ENCODE measurements at places on chromosomes 3 and 15.

DNA sequence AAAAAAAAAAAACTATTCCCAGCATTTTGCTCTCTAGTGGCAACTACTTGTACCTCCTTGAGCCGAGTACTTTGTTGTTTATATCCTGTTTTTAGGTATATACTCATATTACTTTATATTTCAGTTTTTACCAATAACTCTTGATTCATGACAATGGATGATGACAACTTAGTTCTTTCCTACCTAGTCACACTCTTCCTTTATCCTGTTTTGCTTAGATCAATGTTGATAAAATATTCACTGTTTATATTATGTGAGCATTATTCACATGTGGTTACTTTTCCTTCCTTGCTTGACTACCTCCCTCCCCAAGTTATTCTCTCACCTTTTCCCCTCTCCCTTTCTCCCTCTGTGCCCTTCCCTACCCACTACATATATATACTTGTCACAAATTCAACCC, 53.7 kb downstream of the NKIRAS1 start:
- no peak for DNase-seq

DNA sequence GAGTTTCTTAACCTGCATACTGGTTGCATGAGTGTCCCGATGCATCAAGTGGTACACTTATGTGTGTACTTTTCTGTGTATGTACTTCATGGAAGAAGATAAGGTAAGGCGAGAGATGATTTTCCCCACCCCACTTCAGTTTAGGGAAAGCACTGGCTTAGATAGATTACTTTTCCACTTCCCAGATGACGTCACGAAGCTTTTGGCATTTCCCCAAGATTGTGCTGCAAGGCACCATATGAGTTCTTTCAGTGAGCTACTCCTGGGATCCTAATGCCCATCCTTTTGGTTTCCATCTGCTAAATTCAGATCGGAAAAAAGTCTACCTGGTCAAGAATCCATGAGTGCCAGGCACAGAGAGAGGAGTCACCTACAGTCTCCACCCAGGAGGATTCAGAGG, 4.5 kb downstream of the IL17RB start:
- DNase-seq, result no peak

GRCh38 chr3:126848991-126849390, 133.9 kb upstream of the PLXNA1 start:
- DNase-seq, result no peak

GRCh38 chr3:40793730-40794129, 269.0 kb downstream of the ZNF621 start:
- DNase-seq, result no peak

GRCh38 chr15:66400351-66400774, 13.7 kb downstream of the MAP2K1 start:
- no peak for DNase-seq

DNA sequence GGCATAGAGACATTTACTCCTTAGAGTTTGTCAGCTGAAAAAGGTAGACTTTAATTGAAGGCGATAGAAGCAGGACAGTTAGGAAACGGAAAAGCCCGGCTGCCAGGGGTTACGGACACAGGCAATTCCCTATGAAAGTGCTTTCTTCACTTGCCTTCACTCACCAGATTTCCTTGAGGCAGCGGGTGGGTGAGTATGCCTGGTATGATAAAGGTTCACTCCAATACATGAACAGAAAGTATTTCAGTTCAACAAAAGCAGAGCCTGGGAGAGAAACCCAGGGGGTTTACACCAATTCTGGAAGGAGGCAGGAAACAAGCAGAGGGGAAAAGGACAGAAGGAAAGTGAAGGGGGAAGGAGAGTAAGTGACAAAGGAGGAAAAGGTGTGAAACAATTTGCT, 53.9 kb downstream of the QTRT2 start:
- no peak for DNase-seq

- no peak for DNase-seq
Observed at GRCh38 chr3:58350627-58351013, 17.9 kb downstream of the PXK start.

DNA sequence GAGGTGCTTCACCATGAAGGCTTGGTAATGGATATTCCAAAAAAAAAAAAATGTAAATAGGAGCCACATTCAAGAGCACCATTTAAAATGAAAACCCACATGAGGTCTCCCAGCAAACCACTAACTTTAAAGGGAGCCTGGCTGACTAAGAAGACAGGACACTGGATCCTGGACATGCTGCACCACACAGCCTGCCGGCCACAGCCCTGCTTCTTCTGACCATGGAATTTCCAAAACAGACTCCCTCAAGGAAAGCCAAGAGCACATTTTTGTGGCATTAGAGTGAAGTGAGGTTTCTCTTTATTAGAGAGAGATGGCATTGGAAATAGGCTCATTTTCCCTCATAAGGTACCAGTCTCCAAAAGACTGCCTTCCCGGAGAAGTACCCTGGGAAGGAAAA, 113.9 kb downstream of the RORA start:
- DNase-seq, result no peak

- DNase-seq, result no peak
Observed at GRCh38 chr15:77901921-77902750, 175.4 kb downstream of the TBC1D2B start.

DNA sequence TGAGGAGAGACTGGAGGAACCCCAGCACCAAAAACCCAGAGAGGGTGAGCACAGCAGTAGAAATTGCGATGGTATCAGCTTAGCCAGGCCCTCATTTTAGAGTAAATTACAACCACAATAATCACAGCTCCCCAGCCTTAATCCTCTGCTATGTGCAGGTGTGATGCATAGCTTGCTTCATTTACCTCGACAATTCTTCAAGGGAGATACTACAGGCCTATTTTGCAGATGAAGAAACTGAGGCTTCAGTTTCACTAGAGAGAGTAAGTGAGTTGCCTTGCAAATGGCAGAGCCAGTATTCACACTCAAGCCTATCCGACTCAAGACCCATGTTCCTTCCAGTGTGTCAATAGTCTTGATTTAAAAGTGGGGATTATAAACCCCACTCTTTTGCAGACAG, 33.4 kb downstream of the LSM3 start:
- DNase-seq, result no peak

DNA sequence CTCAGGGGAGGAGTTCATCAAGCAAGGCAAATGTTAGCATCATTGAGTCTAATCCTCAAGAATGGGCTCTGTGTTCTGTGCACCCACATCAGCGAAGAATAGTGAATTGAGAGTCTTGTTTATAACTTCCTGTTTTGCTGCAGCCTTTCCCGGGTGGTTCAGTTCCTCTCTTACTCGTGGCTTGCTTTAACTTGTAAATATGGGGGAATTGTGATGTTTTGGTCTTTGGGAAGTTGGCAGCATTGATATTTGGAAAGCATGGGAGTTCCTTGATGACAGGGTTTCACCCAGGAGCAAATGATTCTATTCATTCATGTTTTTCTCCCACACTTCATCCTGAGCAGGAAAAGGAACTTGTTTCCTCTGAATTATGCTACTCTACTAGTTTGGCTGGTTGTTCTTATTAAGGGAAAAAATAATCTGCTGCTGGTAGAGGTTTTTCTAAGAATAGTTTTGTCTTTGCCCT, 40.4 kb downstream of the GPD1L start:
- no peak for DNase-seq

GRCh38 chr3:156535162-156535627, 19.7 kb downstream of the SSR3 start:
- no peak for DNase-seq

DNA sequence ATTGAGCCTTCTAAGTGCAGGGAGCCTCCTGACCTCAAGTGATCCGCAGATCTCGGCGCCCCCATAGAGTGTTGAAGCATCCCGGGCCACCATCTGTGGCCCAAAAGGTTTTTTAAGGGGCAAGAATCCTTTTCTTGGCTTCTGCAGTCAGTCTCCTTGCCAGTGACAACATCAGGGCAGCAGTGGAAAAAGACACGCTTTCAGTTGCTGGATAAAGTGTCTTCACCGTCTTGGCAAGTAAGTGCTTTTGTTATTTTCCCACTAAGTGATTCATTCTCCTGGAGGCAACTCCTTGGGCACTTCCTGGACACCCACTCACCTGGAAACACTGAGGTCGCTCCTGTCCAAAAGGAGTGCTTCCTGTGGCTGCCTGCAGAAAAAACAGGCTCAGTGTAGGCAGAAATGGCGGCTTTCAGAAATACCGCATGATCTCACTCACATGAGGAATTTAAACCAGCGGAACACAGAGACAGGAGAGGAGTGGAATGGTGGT, 71.7 kb upstream of the ABHD2 start:
- no peak for DNase-seq

DNA sequence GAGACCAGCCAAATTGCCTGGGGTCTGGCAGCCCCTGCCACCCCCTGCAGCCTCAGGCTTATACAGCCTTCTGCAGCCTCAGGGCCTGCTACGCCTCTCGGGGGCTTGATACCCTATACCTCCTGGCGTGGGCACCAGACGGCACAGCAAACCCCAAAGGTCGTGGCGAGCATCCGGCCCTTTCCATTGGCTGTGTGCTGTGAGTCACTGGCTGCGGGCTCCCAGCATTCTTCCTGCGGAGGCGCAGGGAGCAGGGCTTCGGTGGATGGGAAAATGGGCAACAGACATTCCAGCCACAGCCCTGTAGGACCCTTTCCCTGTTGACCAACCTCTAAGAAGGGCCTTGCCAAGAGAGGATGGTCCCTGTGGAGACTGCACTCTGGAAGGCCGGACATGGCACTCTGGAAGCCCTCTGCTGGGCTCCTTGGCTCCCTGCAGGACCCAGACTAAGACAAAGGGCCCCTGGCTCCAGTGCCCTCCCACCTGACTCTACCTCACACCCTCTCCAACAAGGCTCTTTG, 59.6 kb downstream of the ITGA11 start:
- no peak for DNase-seq

DNA sequence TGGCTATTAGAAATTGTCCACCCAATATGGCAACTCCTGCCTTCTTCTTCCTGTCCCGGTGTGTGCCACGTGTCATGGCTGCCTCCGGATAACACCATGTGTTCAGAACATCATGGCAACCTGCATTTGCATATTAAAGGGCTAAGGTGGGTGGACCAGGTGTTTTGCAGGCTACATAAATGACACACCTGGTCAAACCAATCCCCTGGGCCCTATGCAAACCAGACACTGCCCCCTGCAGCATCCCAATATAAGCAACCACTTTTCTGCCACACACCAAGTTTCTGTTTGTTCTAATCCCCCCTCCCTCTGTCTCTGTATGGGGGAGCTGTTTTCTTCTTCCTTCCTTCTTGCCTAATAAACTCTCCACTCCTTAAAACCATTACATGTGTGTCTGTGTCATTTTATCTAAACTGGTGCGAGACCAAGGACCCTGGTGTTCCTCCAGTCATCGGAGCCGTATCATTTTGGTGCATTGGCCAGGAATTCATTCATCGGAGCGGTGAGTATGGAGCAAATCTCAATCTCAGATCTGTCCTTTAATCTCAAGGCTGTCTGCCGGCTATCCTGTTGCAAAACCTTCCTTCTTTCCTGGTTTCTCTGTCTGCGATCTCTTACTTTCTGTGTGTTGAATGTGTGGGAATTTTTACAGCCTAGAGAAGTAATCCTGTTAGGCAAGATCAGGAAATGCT, 44.5 kb downstream of the NCEH1 start:
- peak; percentile 70 for DNase-seq

DNA sequence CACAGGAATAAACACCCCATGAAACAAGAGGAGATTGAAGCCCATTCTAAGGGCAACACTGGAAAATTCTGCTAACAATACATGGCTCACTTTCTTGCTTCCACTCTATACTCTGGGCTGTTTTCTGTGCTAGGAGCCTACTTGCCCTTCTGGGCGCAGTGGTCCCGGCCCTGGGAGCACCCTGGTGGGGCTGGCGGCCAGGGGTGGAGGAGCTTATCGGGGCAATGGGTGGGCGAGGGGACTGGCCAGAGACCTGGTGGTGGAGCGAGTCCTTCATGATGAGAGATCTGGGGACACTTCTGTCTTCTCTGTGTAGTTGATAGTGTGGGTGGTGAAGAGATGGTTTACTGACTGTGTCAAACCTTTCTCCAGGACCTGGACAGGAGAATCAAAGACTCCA, 1128.5 kb downstream of the TBL1XR1 start:
- DNase-seq, result no peak

DNA sequence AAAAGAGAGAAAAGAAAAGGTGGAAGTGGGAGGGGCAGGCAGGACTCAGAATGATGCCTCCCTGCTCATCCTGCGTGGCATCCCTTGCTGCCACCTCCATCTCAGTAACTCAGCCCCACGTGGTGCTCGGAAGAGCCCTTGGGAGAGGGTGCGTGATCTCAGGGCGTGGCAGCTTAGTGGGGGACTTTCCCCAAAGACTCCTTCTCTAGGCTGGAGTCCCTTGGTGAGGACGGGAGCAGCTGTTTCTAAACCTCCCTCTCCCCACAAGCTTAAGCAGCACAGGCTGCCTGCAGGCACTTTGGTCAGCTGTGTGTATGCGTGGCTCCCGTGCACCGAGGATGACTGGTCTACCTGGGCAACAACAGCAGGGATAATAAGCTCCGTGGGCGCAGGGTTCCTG, 7.4 kb upstream of the ANPEP start:
- DNase-seq, result no peak

GRCh38 chr3:59816312-59816711, 766.5 kb upstream of the CFAP20DC start:
- DNase-seq, result no peak
